Renal cortical epithelial cell (primary cell): ENCODE measurements at places on chromosomes 6 and 20. TPM values are rescaled to one million over a fixed set of nuclear protein-coding genes. Genes with fewer than 3 reads are reported as not detected.
A peak's percentile ranks its signal among the peaks of the same experiment; 100 is the strongest.

KIAA0408 gene
- 1.0 and 4.4 TPM in 2 replicates for total RNA-seq

CNBD2 gene
- 1.2 and 3.6 TPM in 2 replicates for total RNA-seq

NR2E1 gene
- not detected in 2 replicates for total RNA-seq

ELOVL4 gene
- 1.4 TPM in 2 replicates for total RNA-seq

DNA sequence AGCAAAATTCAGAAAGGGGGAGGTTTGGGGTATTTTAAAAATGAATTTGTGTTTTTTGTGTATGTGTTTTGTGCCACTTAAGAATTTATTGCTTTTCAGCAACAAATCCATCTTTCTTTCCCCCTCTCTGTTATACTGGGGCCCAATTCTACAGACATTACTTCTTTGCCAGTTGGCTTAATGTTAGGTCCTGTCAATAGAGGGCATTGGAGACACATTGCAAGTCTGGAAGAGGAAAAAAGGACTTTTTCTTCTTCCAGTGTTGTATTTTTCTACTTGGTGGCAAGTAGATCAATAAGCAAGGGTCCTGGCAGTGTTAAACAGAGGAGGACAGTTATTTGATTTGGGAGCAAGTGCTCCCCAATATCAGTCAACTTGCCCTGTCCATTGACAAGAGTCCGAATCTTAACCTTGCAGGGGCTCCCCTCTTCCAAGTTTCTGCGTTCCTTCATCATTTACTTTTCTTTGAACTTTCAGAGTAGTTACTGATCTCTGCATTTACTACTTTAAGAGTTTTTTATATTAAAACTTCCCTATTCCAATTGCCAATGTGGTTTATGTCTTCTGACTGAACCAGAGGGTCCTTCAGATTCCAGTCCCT is 23.4 kb downstream of the SCML4 start:
- DNase-seq = peak; percentile 56

- DNase-seq = no peak
These were observed 249.2 kb upstream of the RREB1 start for GRCh38 chr6:6858533-6858982.

- peak; percentile 6 for DNase-seq
These were observed 121.6 kb downstream of the ARMC2 start for GRCh38 chr6:108969776-108970175.

GRCh38 chr6:93418033-93418407 is 1.3 kb downstream of the EPHA7 start:
- DNase-seq = no peak

DNA sequence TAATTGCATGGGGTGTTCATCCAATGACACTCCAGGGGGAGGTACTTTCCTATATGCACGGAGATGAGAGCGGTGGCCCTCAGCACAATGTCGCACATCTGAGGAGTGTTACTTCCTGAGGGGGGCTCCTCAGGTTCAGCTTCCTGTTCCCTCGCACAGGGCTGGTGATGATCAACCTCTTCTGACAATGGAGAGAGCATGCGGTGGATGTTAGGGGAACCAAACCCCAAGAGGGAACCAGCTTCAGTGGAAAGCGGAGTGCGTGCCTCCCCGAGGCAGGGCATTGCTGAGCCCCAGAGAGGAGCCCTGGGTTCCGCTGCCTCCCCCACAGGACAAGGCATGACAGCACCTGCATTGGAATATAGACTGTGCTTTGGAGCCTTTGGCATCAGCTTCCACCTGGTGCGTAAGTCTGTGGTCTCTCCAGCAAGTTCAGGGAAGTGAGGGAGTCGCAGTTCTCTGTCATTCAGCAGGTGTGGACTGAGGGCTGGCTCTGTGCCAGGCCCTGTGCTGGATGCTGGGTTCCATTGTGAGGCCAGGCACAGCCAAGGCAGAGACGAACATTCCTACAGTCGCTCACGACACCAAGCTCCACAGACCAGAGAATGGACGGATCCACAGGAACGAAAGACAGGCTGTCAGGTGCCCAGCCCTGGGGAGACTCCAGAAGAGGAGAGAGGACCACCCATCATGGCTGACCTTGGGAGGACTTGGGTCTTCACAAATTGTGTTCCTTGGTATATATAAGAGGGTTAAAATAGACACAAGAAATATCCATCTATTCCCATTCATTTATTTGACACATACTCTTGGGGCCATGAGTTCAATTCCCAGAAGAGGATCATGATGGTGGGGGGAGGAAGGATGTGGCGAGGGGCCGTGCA is 3.9 kb upstream of the ZNF831 start:
- DNase-seq = no peak

GRCh38 chr6:117276778-117277316 is 11.5 kb downstream of the VGLL2 start:
- no peak for DNase-seq

DNA sequence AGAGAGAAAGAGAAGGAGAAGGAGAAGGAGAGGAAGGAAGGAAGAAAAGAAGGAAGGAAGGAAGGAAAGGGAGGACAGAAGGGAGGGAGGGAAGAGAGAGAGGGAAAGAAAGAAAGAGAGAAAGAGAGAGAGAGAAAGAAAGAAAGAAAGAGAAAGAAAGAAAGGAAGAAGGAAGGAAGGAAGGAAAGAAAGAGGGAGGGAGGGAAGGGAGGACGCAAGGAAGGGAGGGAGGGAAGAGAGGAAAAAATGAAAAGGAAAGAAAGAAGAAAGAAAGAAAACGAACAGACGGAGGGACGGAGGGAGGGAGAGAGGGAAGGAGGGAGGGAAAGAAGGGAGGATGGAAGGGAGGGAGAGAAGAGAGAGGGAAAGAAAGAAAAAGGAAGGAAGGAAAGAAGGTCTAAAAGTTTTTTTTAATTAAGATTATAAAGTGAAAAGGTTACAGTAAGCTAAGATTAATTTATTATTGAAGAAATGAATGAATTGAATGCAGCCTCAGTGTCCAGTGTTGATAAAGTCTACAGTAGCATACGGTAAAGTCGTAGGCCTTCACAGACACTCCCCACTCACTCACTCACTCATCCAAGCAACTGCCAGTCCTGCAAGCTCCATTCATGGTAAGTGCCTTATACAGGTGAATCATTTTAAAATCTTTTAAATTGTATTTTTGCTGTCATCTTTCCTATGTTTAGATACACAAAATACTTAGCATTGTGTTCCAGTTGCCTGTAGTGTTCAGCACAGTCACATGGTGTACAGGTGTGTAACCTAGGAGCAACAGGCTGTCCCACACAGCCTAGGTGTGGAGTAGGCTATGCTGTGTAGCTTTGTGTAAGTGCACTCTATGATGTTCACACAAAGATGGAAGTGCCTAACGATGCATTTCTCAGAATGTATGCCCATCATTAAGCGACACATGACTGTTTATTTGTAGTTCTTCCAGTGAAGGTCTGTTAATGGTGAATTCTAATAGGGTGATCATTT is 20.3 kb upstream of the ARID1B start:
- no peak for DNase-seq

DNA sequence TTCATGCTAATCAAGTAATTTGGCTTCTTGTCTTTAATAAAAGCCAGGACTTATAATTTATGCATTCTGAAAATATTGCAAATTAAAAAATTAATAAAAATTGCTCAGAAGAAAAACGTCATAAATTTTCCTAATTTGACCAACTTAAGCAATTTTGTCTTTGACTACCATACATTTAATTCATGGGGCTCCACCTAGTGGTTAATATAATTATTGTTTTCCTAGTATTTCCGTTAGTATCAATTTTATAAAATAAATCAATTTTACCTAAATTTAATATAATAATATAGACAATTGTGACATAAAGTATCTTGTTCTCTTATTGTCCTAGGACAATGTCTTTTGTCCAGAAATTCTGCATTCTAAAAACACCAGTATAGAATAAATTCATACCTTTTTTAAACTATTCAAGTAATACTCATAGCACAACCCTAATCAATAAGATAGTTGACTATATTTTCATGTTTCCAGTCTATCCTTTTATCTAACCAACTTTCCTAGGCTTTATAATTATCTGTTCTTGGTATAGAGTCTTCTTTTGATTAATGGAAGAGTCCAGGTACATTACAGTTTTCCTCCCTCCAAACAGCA is 319.9 kb downstream of the TRDN start:
- DNase-seq = peak; percentile 29

DNA sequence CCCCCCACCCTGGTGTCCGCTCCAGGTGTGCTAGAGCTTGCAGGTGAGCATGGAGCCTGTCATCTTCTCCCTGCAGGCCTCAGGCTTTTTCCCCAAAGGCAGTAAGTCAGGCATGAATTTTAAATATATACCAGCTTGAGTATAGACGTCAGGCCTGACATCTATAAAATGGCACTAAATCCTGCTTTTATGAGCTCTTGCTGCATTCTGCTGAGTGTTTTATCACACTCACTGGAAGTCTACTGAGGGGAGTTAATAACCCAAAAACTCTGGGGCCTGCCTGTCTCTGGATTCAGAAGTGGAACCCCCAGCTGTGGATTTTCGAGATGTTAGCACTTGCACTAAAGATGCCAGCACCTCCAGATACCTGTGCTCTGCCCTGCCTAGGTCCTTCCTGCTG is 133.4 kb upstream of the TOP1 start:
- no peak for DNase-seq

GRCh38 chr6:139371421-139372203 is 2.8 kb downstream of the CITED2 start:
- DNase-seq = peak; percentile 55

DNA sequence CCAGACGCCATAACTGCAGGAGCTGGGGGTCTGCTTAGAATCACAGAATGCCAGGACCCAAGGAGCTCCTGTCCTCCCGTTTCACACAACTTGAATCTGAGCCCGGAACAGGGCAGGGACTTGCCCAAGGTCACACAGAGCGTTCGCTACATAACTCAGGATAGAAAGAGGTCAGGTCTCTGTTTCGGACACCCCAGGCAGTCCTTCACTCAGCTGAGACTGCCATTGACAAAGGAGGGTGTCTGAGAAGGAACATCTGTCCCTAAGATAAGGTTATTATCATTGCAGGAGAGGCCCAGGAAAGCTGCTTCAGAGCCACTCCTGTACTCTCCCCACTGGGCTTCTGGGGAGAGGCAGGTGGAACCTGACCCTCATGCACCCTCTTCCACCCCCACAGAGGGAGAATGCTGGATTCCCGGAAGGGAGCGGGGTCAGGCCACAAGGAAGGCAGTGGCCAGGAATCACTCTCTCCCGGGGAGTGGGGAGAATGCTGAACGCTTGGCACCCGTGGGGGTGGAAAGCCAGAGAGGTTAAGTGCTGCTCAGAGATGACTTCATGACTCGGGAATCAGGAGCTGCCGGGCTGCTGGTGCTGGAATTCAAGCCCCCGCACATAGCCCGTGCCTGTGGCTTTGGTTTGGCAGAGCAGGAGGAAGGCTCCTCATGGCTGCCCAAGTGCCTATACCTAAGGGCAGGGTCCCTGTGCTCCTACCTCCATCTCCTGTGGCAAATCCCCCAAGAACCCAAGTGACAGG is 10.7 kb downstream of the SDC4 start:
- DNase-seq = peak; percentile 96

DNA sequence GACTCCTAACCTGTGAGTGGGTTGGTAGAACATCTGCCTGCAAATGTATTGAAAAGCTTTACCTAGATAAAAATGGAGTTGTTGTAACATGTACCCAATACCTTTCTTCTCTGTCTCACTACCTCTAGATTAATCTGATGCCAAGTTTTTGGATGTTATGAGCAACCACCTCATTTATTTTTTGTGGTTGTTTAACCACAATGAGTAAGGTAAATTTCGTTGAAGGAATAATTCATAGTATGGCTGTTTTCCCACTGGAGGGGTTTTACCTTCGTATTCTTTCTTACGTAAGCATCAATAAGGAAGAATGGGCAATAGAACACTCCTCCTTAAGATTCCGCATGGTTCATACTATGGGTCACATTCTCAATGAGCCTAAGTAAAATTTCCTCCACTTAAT is 165.4 kb downstream of the CDH26 start:
- DNase-seq = no peak

GRCh38 chr20:39004508-39004907 is 42.4 kb downstream of the DHX35 start:
- peak; percentile 33 for DNase-seq

DNA sequence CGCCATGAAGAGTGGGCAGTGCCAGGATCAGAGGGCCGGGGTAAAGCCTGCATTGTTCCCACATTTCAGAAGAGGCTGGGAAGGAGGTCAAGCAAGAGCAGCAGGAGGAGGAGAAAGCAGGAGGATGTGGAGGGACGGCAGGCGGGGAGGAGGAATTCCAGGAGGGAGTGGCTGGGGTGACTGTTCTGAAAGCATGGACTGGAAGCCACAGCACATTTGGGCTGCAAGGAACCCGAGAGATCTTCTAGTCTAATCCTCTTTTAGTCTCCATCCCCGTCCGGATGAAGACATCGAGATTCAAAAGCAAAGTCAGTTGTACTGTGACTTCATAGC is 76.9 kb downstream of the FAM50B start:
- no peak for DNase-seq

GRCh38 chr6:97639702-97640101 is 356.7 kb upstream of the MMS22L start:
- no peak for DNase-seq

- DNase-seq = no peak
These were observed 70.8 kb downstream of the CD164 start for GRCh38 chr6:109311471-109311870.

GRCh38 chr6:41257369-41258195 is 28.9 kb downstream of the TREM1 start:
- DNase-seq = peak; percentile 31

DNA sequence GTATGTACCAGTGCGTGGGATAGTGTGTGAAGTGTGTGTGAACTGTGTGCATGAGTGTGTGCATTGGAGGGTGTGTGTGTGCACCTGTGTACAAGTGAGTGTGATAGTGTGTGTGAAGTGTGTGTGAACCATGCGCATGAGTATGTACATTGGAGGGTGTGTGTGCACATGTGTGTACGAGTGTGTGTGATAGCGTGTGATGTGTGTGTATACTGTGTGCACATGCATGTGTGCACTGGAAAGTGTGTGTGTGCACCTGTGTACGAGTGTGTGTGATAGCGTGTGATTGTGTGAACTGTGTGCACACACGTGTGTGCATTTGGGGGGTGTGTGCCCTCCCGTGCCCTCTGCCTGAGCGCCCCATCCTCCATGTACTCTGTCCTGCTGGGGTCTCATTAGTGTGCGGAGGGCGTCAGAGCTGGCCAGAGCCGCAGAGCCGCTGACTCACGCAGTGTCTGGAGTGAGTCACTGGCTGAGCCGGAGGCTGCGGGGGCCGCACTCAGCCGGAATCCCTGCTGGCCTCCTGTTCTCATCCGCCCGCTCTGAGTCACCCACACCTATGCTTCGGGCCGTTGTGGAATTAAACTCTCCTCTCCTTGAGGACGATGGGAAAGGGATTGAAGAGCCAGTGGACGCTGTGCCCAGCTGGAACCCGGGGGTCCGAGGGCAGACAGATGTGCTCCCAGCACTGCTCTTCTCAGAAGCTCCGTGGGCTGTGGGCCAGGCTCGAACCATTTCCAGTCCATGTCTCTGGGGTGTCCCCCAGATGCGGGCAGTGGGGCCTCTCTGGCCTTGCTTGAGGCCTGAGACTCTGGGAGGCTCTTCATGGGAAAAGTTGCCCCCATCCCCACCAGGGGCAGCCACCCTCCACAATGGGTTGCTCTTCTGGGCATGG is 27.3 kb upstream of the STX16 start:
- DNase-seq = peak; percentile 91

GRCh38 chr6:148445620-148446019 is 103.0 kb downstream of the SASH1 start:
- peak; percentile 43 for DNase-seq

DNA sequence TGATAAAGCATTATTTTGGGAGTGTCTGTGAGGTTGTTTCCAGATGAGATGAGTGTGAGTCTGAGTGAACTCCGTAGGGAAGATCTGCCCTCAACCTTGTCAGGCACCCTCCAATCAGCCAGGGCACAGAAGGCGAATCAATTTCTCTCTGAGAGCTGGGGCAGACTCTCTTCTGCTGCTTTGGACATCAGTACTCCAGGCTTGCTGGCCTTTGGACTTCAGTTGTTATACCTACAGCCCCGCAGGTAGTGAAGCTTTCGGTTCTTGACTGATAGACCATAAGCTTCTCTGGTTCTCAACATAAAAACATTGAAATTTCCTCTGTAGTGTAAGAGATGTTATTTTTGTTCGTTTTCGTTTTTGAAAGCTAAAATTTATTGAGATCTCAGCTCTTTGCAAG is 71.4 kb downstream of the MAFB start:
- DNase-seq = no peak
